Kasumi-1 (cell line): ENCODE measurements at places on chromosomes 16 and 17.

DNA sequence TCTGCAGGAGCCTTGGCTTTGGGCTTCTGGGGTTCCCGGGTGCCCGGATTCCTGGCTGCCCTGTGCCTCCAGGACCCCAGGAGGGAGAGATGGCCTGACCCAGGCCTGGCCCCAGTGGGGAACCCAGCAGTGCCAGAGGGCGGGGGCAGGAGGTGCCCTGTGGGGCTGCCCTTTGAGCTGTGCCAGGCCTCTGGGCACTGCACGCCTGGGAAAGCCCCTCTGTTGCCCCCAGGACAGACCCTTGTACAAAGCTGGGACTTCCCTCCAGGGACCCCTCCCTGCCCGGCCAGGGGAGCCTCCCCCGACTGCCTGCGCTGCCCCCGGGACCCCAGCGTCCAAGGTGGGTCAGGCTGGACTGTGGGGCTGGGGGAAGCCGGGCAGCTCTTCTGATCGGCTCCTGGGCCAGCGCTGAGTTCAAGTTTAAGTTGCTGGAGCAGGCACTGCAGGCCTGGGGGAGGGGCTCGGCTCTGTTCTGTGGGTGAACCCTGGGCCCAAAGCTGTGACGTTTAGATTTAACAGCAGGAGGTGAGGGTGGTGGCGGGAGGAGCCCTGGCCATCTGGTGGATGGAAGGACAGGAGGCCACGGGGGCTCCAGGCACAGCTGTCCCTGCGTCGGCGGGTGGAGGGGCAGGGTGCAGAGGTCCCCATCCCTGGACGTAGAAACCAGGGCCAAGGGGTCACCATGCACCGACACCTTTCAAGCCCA, 27.6 kb upstream of the C1QTNF8 start:
- no peak for DNase-seq

GRCh38 chr17:35973333-35974260, 7.7 kb downstream of the CCL16 start:
- DNase-seq, result no peak

GRCh38 chr17:64147110-64148016, 17.4 kb upstream of the ERN1 start:
- DNase-seq, result peak; percentile 71

- DNase-seq, result no peak
Observed at GRCh38 chr17:74730491-74731346, 6.3 kb upstream of the RAB37 start.

- DNase-seq, result no peak
Observed at GRCh38 chr16:14501331-14502255, 128.5 kb downstream of the PARN start.

- DNase-seq, result no peak
Observed at GRCh38 chr16:73526011-73526804, 478.3 kb upstream of the ZFHX3 start.

GRCh38 chr17:32807577-32807976, 69.3 kb downstream of the MYO1D start:
- DNase-seq, result no peak

- DNase-seq, result no peak
Observed at GRCh38 chr17:33562792-33563191, 269.7 kb upstream of the ASIC2 start.

- DNase-seq, result no peak
Observed at GRCh38 chr17:72021417-72022041, 99.3 kb upstream of the SOX9 start.

- DNase-seq, result no peak
Observed at GRCh38 chr16:3004781-3005284, 7.9 kb upstream of the CLDN9 start.

DNA sequence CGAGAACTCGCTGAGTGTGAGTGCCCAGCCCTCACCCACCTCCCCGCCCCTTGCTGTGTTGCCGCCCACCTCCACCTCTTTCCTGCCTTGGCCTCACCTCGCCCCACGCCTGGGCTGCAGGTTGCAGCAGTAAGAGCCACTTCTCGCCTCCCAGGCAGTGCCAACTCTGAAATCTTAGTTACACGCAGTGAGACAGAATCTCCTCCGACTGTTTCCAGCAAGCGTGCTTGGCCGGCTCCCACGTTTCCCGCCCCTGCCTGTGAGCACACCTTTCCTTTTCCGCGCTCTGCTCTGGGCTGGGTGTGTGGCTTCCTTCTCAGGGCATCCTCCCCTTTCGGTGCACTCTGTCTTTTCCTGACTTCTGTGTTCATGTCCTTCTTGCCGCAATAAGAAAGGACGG, 5.7 kb downstream of the ENGASE start:
- no peak for DNase-seq

GRCh38 chr17:17213775-17214174, 7.6 kb upstream of the PLD6 start:
- DNase-seq, result no peak

GRCh38 chr17:57305908-57306504, 49.7 kb downstream of the MSI2 start:
- no peak for DNase-seq

DNA sequence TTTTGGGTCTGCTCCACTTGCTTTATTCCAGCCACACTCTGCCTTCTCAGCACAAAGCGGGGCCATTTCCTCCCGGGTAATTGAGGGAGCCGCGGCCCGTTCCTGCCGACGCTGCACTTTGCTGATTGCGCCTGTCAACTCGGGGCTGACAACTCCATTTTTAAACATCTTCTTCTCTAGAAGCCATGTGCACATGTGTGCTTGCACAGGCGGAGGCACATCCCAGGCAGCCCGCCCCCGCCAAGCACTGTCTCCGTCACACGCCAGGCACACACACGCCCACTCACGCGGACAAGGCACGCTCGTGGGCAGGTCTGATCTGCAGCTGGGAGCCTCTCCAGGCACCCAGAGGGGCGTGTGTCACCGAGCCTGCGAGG, 63.2 kb downstream of the ENGASE start:
- DNase-seq, result no peak

- DNase-seq, result no peak
Observed at GRCh38 chr16:89199241-89200123, 855 bp downstream of the SLC22A31 start.

GRCh38 chr17:1582374-1582773, 19.8 kb upstream of the PITPNA start:
- DNase-seq, result no peak

DNA sequence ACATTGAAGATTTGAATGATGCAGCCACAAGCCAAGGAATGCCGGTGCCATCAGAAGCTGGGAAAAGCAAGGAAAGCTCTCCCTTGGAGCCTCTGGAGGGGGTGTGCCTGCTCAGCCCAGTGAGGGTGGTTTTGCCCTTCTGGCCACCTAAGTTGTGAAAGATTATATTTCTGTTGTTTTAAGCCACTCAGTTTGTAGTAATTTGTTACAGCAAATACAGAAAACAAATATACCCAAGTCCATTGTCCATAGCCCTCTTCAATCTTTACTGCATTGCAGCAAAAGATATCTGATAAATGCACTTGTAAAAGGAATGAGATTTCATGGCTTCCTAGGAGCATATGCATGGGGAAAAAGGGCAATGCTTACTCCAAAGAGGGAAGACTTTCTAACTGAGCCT, 447.9 kb downstream of the HAPSTR1 start:
- no peak for DNase-seq

DNA sequence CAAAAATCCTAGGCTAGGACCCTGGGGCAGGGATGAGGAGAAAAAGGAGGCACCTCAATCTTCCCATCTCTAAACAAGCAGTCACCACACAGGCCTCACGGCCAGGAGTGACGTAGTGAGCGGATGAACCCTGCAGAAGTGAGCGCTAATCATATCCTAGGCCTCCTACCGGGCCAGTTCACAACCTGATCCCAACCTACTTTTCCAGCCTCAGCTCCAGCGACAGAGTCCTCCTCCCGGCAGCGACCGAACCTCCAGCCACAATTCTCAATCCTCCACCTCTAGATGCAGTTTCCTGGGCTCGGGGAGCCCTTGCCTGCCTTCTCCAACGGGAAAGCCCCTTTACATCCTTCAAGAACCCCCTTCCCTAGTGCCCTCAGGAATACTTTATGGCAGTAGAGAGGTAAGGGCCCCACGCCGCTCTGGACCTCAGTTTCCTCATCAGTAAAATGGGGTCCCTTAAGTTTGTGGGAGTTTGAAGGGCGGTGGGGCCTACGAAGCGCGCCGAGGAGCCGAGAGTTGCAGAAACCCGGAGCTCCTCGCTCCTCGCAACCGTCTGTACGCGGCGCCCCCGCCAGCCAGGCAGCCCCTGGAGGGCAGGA, 1.4 kb downstream of the ZNF668 start:
- DNase-seq, result peak; percentile 13

- no peak for DNase-seq
Observed at GRCh38 chr16:25189305-25189704, 27.4 kb upstream of the AQP8 start.

DNA sequence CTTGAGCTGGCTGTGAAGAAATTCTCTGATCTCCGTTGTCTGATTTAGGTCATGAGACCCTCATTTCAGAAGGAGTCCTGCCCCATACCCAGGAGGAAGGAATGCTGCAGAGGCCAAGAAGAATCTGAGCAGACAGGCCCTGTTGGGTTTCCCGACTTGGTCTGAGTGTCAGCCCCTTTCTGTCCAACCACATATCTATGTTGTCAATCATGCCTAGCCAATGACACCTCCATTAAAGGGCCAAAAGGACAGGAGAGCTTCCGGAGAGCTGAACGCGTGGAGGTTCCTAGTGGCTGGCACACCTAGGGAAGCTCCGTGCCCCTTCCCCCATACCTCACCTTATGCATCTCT, 37.8 kb downstream of the PIMREG start:
- no peak for DNase-seq

- no peak for DNase-seq
Observed at GRCh38 chr16:53495325-53495724, 7.7 kb downstream of the AKTIP start.

DNA sequence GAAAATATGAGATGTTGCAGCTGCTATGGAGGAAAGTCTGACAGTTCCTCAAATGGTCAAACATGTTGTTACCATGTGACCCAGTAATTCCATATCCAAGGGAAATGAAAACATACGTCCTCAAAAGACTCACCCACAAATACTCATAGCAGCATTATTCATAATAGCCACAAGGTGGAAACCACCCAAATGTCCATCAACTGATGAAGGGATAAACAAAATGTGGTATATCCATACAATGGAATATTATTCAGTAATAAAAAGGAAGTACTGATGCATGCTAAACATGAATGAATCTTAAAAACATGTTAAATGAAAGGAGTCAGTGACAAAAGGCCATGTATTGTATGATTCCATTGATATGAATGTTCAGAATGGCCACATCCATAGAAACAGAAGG, 140.2 kb downstream of the PITPNC1 start:
- no peak for DNase-seq

- DNase-seq, result no peak
Observed at GRCh38 chr16:56916571-56917403, 15.2 kb upstream of the HERPUD1 start.

DNA sequence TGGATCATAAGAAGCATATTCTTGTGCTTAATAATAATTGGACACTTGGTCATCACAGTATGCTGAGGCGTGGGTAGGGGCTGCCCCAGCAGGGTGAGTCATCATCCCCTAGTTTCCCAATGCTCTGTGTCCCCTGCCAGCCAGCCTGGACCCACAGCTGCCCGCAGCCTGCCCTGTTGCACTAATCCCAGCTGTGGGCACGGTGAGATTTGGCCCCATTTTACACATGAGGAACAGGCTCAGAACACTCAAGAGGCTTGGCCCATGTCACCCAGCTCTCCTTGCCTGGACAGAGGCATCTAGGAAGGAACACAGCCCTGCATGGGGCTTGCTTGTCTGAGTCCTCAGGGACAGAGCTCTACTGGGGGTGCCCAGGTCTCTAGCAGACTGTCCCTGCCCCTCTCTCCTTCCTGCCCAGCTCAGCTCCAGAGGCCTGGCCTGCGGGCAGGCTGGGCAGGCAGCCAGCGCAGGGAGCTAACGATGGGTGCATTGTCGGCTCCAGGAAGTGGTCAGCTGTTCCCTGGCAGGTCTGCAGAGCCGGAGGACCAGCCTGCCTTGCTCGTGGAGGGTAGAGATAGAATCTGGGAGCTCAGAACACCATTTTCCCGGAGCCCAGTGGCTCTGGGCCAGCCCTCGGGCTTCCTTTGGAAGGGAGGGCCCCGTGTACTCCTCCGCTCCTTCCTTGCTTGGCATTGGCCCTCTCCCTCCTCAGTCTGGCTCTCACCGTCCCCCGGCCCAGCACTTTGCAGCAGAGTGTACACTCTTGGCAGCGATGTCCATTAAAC, 189.4 kb downstream of the RAB11FIP4 start:
- DNase-seq, result peak; percentile 45

DNA sequence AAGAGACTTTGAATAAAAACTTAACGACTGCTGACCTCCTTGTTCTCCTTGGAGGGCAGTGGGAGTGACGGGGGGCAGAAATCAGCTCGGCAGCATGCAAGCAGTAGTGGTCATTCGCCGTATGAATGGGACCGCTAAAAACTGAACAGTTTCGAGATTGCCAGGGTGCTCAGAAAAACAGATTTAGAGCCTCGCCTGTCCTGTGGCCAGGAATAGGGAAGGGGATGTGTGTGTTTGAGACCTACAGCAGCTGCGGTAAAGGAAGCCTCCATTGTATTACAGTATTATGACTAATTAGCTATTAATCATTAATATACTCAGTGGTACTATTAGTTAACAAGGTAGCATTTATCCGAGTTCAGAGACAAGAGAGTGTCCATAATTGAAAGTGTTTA, 670 bp upstream of the ZNF652 start:
- DNase-seq, result no peak
